ENCODE measurements at places on chromosomes 12 and 14. TPM values are rescaled to one million over a fixed set of nuclear protein-coding genes. Genes with fewer than 3 reads are reported as not detected.
A peak's percentile ranks its signal among the peaks of the same experiment; 100 is the strongest.

TDRD9 gene
- 1.8 TPM for total RNA-seq

C12orf54 gene
- total RNA-seq = 3.6 TPM

RHEBL1 gene
- total RNA-seq = 0.37 TPM

KLHL28 gene
- total RNA-seq = 10.3 TPM

DNA sequence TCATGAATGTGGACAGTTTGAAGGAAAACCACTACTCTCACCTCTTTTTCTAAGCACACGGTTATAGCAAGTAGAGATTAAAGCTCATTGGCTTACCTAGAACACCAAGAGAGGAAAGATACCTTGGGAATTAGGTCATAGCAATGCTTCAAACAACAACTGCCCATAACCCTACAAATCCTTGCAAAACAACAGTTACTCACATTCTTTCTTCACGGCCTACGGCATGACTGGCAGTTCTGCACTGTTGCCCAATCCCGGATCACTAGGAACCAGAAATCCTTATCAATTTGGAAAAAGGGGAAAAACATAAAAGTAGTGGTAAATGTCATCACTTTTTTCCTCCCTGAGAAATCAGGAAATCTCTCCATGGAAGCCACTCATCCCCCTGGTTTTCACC, 9.6 kb upstream of the ISM2 start:
- H3K4me3 ChIP-seq = no peak overlapping the region
- DNase-seq = no peak
- peak overlapping the region; percentile 73 for H3K27ac ChIP-seq
- H3K36me3 ChIP-seq = no peaks in the 10 kb centered on the region
- H3K27me3 ChIP-seq = no peaks in the 10 kb centered on the region

- H3K4me3 ChIP-seq = no peak overlapping the region
- no peak overlapping the region for H3K27ac ChIP-seq
- no peaks in the 10 kb centered on the region for H3K4me1 ChIP-seq
- no peaks in the 10 kb centered on the region for H3K27me3 ChIP-seq
- DNase-seq = no peak
Observed at GRCh38 chr12:78176643-78177042, 345.9 kb downstream of the NAV3 start.

MIP gene
- not detected for total RNA-seq

TAS2R42 gene
- not detected for total RNA-seq

KRT3 gene
- total RNA-seq = not detected

KRT85 gene
- total RNA-seq = not detected

DHRS1 gene
- 52.4 TPM for total RNA-seq

NRIP2 gene
- 2.4 TPM for total RNA-seq

DNA sequence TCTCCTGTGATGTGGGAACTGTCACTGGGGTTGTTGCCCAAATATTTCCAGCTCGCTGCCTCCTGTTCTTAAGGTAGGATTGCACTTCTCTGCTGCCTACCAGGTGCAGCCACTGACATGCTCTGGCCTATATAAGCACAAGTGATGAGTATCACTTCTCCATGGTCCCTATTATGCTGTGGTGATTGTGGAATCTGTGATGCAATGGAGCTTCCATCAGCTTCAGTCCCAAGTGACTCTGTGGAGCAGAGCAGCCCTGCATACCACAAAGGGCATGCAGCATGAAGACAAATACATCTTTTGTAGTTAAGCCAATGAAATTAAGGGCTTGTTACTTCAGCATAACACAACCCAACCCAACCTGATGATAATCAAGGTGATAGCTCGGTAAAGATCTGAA, 43.5 kb downstream of the CKAP4 start:
- no peaks in the 10 kb centered on the region for H3K36me3 ChIP-seq
- no peak for DNase-seq
- no peaks in the 10 kb centered on the region for H3K4me1 ChIP-seq
- no peak overlapping the region for H3K4me3 ChIP-seq
- no peaks in the 10 kb centered on the region for H3K27me3 ChIP-seq
- no peak overlapping the region for H3K27ac ChIP-seq

PRR4 gene
- 11.0 TPM for total RNA-seq

GRCh38 chr12:31019561-31019960, 54.1 kb upstream of the DDX11 start:
- no peak for DNase-seq
- H3K27me3 ChIP-seq = no peaks in the 10 kb centered on the region

- no peak overlapping the region for H3K4me3 ChIP-seq
- H3K27ac ChIP-seq = no peak overlapping the region
- no peak for DNase-seq
- H3K36me3 ChIP-seq = no peaks in the 10 kb centered on the region
Observed at GRCh38 chr12:65182012-65182739, 12.8 kb downstream of the LEMD3 start.

WNT1 gene
- total RNA-seq = not detected

DNA sequence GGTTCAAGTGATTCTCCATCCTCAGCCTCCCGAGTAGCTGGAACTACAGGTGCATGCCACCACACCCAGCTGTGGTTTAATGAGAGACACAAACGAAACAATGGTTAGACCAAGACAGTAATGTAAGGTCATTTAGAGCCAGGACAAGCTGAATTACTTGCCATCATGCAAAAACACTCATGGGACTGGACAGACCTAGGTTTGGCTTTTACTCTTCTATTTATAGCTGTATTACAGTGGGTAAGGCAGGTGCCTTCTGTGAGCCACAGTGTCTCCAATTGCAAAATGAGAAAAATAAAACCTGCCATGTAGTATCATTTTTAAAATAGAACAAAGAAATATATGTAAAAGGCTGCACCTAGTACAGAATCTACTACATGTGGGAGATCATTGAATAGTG, 513.2 kb downstream of the NELL2 start:
- H3K4me1 ChIP-seq = no peaks in the 10 kb centered on the region
- H3K4me3 ChIP-seq = no peak overlapping the region
- H3K27me3 ChIP-seq = no peaks in the 10 kb centered on the region
- no peaks in the 10 kb centered on the region for H3K36me3 ChIP-seq

DNA sequence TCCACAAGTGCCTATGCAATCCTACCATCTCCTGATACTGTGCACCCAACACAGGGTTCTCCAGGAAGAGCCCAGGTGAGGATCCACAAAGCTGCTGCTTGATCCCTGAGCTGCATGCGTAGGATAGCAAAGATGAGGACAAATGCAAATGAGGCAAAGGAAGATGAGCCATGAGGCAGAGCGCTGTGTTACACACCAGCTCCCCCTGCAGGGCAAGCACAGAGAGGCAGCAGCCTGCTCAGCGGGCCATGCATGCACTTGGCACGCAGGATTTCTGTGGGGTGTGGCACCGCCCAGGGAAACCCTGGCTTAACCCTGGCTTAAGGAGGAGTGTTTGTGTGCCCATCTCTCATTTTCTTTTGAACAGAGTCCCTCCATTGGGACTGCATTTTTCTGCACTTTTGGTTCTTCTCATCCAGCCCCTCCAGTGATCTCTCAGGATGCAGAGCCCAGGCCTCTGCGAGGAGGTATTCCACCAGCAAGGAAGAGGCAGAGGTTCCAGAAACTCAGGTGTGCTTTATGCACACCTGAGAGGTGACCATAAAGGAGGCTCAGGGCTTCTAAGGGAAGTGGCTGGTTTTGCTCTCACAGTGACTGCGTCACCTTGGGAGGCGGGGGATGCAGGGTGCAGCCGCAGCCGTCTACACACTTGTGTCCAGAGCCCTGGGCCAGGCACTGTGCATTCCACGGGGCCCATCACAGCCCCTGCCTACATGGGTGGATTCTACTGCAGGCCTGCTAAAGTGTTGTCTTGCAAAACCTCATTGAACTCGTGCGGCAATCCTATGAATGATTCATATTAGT, 973.3 kb upstream of the TMEM132C start:
- no peak overlapping the region for H3K4me3 ChIP-seq
- no peak for DNase-seq
- H3K27me3 ChIP-seq = no peaks in the 10 kb centered on the region
- no peaks in the 10 kb centered on the region for H3K36me3 ChIP-seq
- H3K4me1 ChIP-seq = no peaks in the 10 kb centered on the region

GRCh38 chr12:14981049-14981448, 8.2 kb downstream of the PDE6H start:
- DNase-seq = no peak
- H3K27ac ChIP-seq = no peak overlapping the region
- H3K27me3 ChIP-seq = no peaks in the 10 kb centered on the region
- H3K36me3 ChIP-seq = no peaks in the 10 kb centered on the region
- no peak overlapping the region for H3K4me3 ChIP-seq

- no peak overlapping the region for H3K4me3 ChIP-seq
- H3K27ac ChIP-seq = no peak overlapping the region
- DNase-seq = no peak
- H3K27me3 ChIP-seq = no peaks in the 10 kb centered on the region
- no peaks in the 10 kb centered on the region for H3K36me3 ChIP-seq
- no peaks in the 10 kb centered on the region for H3K4me1 ChIP-seq
Observed at GRCh38 chr14:58846682-58847465, 209.1 kb downstream of the DACT1 start.

DNA sequence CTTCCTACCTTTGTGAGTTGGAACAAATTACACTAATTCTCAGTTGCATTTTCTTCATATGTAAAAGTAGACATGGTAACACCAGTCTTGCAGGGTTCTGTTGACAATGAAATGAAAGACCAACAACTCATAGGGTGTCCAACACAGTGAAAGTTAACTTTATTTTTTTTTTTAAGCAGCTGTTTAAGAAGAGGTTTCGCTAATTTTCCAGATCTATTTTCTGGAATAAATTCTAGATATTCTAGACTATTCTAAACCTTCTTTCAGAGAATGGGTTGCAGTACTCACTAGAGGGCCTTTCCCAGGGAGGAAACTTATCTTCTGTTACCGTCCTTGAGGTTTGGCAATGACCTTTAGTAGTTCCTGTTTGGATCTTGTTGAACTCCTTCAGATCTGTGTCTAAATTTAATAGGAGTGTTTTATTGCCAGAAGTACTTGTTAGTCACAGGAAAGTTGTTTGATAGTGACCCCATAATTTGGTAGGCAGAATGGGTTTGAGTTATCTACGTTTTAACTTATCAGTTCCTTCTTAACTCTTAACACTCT, 2.8 kb upstream of the ART4 start:
- H3K27me3 ChIP-seq = no peaks in the 10 kb centered on the region
- peak overlapping the region; percentile 73 for H3K27ac ChIP-seq
- DNase-seq = no peak
- H3K36me3 ChIP-seq = no peaks in the 10 kb centered on the region
- no peak overlapping the region for H3K4me3 ChIP-seq

DNA sequence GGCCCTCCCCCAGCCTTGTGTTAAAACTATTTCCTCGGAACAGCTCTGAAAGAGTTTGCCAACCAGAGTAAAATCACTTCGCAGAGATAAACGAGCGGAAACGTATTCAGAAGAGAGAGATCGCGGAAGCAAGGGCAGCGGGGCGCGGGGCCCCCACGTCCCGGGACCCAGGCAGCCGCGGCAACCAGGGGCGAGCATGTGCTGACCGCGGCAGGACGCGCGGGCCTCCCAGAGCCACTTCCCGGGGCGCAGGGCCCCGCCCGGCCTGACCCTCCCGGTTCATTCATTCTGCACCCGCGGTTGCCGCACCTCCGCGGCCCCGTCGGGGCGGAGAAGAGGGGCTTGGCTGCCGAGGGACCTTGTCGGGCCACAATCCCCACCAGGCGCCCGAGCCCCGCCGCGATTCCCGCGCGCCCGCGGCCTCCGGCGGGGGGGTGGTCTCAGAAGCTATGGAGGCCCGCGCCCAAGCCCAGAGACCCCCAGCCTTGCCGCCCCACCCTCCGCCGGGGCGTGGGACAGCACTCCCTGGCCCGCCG, 598 bp downstream of the UBE2N start:
- no peaks in the 10 kb centered on the region for H3K36me3 ChIP-seq
- peak overlapping the region; percentile 100 for H3K4me3 ChIP-seq
- DNase-seq = peak; percentile 42
- H3K4me1 ChIP-seq = peaks cover 9% of the 10 kb centered on the region

MAP1LC3B2 gene
- total RNA-seq = 1.8 TPM

DNA sequence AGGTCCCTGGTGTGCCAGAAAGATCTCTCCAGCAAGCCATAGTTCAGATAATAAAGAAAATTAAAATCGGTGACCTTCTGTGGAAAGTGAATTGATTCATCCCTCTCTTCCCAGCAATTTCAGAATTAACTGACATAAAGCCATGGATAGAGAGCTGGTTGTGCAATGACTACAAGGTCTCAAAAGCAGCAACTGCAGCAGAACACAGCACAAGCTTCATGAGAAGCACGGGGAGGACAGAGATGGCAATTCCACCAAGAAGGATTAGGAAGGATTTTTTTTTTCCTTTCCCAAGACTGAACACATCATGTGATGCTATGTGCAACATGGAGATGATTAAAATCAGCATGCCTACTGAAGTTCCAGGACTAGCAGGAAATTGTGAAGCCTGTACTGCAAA, 154.9 kb upstream of the PLEKHG7 start:
- H3K27me3 ChIP-seq = no peaks in the 10 kb centered on the region
- no peak for DNase-seq
- H3K4me3 ChIP-seq = no peak overlapping the region
- H3K27ac ChIP-seq = no peak overlapping the region

DNA sequence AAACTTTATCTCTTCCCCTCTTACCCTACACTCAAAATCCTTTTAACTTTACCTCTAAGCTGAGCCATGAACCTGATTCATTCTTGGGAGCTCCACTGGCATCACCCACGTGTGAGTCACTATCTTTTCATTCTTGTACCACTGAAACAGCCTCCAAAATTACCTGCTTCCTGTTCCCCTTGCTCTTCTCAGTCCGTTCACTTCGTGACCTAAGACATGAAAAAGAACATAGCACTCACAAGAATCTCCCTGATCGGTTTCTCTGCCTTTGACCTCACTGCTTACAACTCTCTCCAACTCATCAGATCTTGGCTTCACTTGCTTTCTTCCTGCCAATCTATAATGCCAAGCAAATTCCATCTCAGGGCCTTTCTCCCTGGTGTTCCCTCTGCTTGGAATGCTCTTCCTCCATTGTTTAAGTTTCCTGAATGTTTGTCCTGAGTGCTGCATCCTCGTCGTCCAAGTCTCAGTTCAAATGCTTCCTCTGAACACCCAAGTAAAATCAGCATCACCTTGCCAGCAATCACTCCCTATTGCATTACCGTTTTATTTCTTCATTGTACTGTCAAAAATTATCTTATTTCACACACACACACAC, 9.2 kb downstream of the GLIPR1 start:
- no peak for DNase-seq
- H3K4me3 ChIP-seq = no peak overlapping the region
- H3K4me1 ChIP-seq = no peaks in the 10 kb centered on the region

DNA sequence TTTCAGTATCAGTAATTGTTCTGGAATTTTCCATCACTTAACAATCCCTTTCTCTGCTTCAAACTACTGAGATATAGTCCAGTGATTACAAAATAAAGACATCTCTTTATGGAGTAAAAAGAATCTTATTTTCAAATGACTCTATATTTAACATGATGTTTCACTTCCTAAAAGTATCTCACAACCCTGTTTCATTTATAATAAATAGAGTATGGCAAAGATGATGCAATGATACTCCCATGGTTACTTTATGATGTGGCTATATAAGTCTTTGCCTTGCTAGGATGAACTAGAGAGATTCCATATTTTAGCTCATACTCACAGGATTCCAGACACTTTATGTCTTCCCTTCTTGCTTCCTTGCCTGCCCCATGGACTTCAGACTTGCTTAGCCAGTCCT, 953.5 kb upstream of the MDGA2 start:
- DNase-seq = no peak
- H3K27me3 ChIP-seq = no peaks in the 10 kb centered on the region
- no peaks in the 10 kb centered on the region for H3K4me1 ChIP-seq
- H3K27ac ChIP-seq = no peak overlapping the region
- H3K36me3 ChIP-seq = no peaks in the 10 kb centered on the region
- H3K4me3 ChIP-seq = no peak overlapping the region
